ENCODE measurements at places on chromosomes 12 and 14. TPM values are rescaled to one million over a fixed set of nuclear protein-coding genes. Genes with fewer than 3 reads are reported as not detected.

GRCh38 chr14:94000267-94000666 lies 3.2 kb downstream of the CCDC197 start:
- no peaks in the 10 kb centered on the region for H3K36me3 ChIP-seq
- no peak overlapping the region for H3K4me3 ChIP-seq
- DNase-seq, result no peak
- peaks cover 5% of the 10 kb centered on the region for H3K27me3 ChIP-seq

LRTM2 gene
- total RNA-seq, result not detected

DNA sequence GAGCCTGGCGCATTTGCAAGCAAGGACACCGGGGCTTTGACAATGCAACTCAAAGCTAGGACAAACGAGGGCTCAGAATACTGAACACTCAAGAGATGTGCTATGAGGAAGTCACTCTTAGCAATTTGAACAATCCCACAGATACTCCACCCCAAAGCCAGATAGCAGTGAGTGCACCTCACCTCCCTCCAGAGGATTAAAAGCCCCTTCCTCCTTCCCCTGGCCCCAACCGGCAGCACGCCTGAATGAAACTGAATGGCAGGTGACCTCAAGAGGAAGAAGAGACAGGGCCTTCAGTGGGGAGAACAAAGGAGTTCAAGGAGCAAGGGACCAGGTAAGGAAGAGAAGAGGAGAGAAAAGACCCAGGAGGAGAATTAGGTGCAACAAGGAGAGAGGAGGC lies 1.9 kb upstream of the KRT78 start:
- H3K36me3 ChIP-seq, result no peaks in the 10 kb centered on the region
- no peak for DNase-seq
- H3K4me1 ChIP-seq, result no peaks in the 10 kb centered on the region
- no peak overlapping the region for H3K27ac ChIP-seq
- H3K27me3 ChIP-seq, result peaks cover 3% of the 10 kb centered on the region

IGFBP6 gene
- 1.3 TPM for total RNA-seq

- no peak overlapping the region for H3K27ac ChIP-seq
- no peaks in the 10 kb centered on the region for H3K27me3 ChIP-seq
- peaks cover 8% of the 10 kb centered on the region for H3K4me1 ChIP-seq
These were observed 16.8 kb upstream of the OAS2 start for GRCh38 chr12:112961536-112961935.

LMO3 gene
- not detected for total RNA-seq

TIMELESS gene
- total RNA-seq, result 46.3 TPM

OAS3 gene
- 35.3 TPM for total RNA-seq

- H3K4me3 ChIP-seq, result no peak overlapping the region
- no peak for DNase-seq
- H3K36me3 ChIP-seq, result no peaks in the 10 kb centered on the region
These were observed 27.1 kb downstream of the LTBP2 start for GRCh38 chr14:74584951-74585350.

DNA sequence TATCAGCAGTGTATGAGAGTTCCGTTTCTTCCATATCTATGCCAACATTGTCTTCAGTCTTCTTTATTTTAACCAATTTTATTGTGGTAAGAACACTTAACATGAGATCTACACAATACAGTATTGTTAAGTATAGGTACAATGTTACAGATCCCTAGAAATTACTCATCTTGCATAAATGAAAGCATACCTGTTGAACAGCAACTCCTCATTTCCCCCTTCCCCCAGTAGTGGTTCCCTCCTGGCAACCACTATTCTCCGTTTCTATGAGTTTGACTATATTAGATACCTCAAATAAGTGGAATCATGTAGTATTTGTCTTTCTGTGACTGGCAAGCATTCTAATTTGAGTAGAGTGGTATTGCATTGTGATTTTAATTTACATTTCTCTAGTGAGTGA lies 150.5 kb downstream of the CRADD start:
- no peaks in the 10 kb centered on the region for H3K4me1 ChIP-seq
- H3K4me3 ChIP-seq, result no peak overlapping the region
- no peak overlapping the region for H3K27ac ChIP-seq
- DNase-seq, result no peak

Measured in activated CD4-positive, alpha-beta T cell treated with anti-CD3 and anti-CD28 coated beads for 36 hours (primary cell).